ENCODE measurements at places on chromosomes 7 and 10.

- DNase-seq: no peak
These were observed 861.1 kb downstream of the TYW1 start for GRCh38 chr7:67857698-67858097.

DNA sequence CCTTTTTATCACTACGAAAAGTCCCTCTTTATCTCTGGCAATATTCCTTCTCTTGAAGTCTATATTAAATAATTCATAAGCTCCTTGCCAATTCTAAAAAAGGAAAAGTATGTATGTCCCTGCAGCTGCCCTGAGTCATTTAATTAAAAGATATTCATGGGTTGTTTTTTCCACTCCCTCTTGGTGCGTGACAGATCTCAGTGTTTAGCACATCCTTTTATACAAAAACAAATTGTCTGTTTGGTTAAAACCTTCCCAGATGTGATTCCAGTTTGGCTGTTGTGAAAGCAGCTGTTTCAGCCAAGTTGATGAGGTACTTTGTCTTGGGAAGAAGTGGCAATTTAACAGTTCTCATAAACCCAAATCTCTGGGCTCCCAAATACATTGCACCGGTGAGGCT, 33.8 kb upstream of the PRLHR start:
- no peak for DNase-seq

DNA sequence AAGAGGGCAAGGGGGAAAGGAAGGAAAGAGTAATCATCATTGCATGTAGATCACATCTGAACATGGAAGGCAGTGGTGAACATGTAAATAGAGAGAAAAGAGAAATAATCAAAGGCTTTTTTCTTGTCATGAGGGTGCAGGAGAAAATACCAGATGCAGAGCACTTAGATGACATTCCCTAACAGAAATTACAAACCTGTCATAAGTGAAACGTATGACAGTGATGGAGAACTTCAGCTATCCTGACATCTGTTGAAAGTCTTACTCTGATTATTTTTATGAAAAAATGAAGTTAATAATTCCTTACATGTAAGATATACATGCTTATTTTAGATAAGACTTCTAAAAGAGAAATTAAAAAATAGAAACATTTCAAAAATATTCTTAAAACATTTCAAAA, 54.7 kb downstream of the BRAF start:
- no peak for DNase-seq

DNA sequence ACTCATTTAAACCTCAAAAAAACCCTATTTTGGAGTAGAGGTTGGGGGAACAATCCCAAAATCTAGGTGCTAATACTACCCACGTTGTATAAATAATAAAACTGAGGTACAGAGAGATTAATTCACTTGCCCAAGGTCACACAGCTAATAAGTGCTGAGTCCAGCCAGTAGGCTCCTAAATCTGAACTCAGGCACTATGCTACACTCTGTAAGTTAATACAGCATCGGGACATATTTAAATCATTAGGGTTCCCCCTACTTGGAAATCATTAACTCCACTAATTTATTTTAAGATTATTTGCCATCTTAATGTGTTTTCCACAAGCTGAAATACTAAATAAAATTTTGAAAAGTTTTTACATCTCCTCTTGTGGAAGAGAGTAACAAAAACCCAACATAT, 24.2 kb downstream of the PIP4K2A start:
- DNase-seq: no peak

DNA sequence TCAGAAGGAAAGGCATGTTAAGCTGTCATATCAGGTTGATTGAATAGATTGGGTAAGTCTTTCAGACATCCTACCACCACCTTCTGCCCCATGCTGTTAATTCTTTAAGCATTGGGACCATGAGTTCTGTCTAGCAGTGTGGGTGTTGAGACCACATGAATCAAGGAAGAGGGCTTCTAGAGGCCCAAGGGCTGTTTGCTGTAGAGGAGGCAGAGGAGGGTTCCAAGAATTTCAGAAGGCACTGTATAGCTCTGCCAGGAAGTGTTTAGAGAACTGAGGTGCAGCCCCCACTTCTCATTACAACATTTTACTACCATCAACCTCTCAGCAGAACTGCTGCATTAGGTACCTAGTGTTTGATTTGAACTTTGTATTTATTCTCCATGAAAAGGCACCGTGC, 720.2 kb downstream of the AUTS2 start:
- DNase-seq: no peak

DNA sequence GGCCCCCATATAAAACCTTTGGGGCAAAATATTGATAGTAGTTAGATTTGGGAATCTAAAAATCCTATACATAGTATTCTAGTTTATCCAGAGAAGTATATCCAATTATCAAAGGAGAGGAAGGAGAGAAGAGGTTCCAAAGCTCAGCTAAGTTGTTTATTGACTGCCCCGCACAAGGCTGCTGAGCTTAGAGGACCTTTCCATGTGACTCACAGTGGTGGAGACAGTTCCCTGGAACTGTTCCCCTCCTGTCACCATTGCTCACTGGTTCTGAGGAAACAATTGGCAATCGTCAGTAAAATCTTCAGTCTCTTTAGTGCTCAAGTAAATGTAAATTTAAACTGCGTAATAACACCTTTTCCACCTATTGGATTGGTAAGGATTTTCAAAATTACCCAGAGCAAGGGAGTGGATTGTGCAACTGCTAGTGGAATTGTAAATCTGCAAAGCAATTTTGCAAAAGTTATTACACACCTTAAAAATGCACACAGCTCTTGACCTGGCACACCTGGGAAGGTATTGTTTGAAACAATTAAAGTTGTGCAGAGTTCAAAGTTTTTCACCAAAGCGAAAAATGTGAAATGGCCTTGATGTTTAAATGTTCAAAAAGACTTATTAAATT, 63.1 kb downstream of the EEPD1 start:
- DNase-seq: no peak

DNA sequence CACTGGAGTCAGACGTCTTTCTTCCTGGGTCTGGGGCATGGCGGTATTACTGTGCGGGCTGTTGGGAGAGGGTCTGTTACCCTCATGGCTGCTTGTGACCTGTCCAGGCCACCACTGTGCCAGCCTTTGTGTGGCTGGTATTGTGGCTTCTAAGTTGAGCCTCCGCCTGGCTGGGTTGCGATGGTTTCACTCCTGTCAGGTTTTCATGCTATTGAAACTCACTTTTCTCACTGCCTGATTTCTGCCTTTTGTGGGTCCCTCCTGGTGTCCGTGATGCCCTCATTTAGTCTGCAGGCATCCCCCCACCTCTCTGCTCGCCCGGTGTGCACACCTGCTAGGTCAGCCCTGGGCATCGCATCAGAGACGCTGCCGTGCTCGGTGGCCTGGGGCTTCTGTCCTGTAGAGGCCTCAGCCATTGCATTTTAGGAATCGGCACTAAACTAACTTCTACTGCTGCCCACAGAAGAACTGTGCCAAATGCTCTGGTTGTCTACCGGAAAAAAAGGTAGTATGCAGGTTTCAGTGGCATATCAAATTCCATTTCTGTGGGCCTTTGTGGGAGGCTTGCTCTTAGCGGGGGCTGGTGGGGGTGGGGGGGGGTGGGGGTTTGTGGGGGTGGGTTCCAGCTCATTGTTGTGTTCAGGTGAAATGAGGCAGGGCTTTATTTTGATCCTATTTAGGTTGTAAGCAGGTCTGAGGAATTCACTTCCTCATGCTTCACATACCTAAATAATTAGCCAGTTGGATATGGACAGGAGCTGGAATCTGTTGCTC, 64.3 kb downstream of the MGMT start:
- no peak for DNase-seq

GRCh38 chr7:112770051-112770450, 20.1 kb downstream of the TMEM168 start:
- no peak for DNase-seq

DNA sequence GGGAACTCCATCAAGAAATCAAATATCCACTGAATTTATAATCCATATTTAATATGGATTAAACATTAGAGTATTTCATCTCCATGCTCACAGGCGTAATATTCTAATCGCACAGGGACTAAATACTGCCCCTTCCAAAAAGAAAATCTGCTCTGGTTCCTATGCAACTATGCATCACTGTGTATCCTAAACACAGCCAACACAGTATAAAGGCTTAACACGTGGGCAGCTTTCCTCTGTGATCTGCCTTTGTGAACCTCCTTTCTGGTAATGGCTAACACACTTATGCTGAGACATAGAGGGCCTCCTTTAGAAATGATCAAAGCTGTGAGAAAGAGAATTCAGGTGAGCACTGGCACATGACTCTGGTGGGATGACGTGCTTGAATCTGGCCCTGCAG, 110.2 kb downstream of the RAB11FIP2 start:
- no peak for DNase-seq

DNA sequence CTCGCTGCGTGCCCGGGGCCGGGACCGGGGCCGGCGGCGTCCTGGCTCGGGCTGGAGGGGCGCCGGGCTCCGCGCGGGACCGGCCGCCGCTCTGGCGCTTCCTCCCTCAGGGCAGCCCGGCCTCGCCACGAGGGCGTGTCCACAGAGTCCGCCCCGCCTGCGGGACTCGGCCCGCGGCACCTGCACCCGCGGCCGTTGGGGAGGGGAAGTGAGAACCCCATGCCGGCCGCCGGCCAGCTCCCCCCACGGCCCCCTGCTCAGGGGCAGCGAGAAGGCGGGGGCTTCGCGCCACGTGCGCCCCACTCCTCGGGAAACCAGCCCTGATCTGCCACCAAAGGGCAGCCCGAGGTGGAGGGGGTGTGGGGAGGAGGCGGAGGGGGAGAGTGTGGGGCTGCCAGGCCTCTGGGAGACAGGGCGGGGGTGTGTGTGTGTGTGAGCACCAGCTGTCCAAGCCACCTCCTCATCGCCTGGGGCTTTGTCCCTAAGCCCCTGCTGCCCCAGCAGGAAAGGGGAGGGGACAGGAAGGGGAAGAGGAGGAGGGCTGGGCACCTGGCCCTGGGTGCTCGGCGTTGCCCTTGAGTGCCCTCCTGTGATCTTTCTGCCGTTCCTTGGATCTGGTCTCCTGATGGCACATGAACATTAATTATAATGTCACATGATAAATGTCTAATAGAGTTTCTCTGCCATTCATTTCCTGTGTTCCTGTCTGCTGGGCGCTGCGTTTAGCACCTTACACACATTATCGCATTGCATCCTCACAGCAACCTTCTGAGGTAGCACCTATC, at the start of gene PIK3AP1:
Gene PIK3AP1, minus strand, starts transcription at position 93 of the 785 bp plus-strand sequence. CDS start 120 bp downstream, outside the sequence.
- peak; percentile 23 for DNase-seq

GRCh38 chr10:13928451-13928850, 341.7 kb downstream of the PRPF18 start:
- no peak for DNase-seq

DNA sequence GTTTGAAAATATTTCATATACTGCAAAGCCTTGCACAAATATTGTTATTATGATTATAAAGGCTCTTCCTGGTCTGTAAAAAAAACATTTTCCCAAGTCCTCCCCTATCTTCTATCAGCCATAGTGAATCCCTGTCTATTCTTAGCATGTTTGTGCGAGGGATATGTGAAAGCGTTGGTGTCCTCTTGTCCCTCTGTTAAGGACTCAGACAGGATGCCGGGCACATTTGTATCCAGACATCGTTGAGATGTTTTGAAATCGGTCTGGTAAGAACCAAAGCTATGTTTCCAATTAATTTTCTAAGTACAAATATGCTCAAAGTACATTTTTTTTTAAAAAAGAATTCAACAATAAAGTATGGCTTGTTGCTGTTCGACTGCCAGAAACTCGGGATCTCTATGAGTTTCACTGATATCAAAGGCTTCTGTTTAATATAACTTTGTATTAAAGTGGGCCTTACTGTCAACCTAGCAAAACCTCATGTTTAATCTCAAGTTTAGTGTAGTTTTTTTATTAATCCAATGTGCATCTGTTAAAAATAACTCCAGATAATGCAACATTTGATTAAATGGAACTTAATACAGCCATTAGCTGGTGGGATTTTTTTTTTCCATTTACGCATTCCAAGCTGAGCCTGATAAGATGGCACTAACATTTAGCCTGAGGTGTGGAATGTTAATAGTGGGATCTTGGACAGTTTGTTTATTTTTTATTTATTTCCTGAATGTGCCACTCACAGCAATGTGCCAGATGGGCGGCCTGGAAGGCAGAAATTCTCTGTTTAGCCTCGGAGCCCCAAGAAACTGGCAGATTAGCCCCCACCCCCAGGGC, 754.3 kb downstream of the LRMDA start:
- no peak for DNase-seq

- DNase-seq: no peak
These were observed 333.9 kb downstream of the DNAJB6 start for GRCh38 chr7:157670490-157671357.

DNA sequence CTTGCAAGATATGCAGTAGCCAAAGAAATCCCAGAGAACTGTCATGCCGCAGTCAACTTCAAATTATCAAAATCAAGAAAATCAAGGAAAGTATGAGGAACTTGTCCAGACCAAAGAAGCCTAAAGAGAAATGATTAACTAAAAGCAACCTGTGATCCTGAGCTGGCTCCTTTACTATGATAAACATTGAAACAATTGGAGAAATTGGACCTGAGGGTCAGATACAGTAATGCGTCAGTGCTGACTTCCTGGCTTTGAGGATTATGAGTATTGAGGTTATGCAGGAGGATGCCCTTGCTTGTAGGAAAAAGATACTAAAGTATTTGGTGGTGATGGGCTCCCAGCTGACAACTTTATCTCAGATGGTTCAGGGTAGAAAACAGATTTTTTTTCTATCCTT, 324.7 kb upstream of the AKR1E2 start:
- DNase-seq: no peak

DNA sequence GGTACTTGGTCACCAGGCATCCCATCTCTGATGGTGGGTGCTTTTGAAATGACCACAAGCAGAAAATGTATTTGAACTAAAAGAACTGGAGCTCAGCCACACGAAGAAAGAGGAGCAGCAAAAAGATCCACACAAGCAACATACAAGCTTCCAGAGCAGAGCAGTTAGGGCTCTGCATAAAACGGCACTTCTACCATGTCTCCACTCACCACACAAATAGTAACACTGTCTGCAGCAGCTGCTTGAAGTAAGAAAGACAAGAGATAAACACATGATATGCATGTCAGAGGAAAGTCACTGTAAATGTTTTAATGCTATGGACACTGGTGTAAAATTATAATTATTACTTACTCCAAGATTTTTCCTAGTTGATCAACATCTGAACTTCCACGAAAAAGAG, 32.5 kb upstream of the FAM133B start:
- no peak for DNase-seq
